T-cell (primary cell): ENCODE measurements at places on chromosomes 11 and 22.
A peak's percentile ranks its signal among the peaks of the same experiment; 100 is the strongest.

DNA sequence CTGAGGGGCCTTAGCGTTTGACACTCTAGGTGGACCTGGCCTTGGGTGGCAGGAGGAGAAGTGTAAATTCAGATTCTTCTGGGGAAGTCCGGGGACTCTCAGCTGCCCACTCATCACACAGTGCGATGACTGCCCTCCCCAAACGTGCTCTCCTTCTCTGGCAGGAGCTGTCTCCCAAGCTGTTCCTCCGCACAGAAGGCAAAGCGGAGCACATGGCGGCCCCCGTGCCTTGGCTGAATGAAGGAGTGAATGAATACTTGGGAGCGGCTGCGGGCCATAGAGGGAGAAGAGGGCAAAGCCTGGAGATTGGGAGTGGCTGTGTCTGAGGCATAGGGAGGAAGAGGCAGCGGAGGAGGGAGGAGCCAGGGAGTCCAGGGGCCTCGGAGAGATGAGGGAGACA is 6.9 kb upstream of the NAA40 start:
- no peak for DNase-seq

GRCh38 chr11:118913411-118914125 is 12.2 kb downstream of the BCL9L start:
- peak; percentile 44 for DNase-seq

GRCh38 chr11:132464003-132464342 is 1068.3 kb downstream of the OPCML start:
- DNase-seq: no peak

DNA sequence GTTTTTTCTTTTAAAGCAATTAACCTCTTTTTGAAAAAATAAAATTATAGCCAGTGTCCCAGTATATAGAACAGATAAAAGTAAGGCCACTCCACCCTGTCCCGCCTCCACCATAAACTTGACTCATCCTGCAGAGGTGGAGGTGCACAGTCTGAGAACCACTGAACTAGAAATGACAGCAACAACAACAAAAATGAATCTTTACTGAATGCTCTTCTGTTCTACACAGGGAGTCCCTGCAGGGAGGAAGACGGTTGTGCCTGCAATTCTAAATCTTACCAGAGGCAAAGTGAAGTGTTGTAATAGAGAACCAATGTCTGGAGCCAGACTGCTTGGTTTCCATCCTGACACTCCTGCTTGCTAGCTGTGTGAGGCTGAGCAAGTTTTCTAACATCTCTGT is 162.3 kb downstream of the FBXO7 start:
- DNase-seq: no peak

- DNase-seq: no peak
Measured at GRCh38 chr22:46107089-46107664, 43.1 kb upstream of the PPARA start.

GRCh38 chr11:128467041-128467440 is 120.3 kb downstream of the ETS1 start:
- DNase-seq: no peak

- no peak for DNase-seq
Measured at GRCh38 chr11:8828580-8829361, 82.2 kb upstream of the AKIP1 start.

DNA sequence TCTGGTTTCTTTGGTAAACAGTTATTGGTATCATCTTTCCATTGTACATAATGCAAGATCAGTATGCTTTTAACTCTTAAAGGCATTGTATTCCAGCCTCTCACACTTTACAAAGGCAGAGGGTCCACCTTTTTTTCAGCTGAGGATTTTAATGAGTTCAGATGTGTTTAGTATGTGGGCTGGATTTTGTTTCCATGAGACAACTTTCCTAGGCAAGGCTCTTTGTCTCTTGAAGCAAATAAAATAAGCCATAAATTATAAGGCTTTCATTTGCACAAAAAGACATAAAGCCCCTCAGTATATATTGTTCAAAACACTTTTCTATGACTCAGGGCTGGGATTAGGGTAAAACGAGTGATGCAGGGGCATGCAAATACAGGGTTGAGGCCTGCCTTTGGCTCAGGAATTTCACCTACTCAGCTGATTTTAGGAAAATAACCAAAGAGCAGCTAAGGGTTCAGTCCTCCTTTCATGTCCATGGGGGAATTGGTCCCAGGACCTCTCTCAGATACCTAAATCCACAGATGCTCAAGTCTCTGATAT is 7.6 kb downstream of the MMP20 start:
- DNase-seq: no peak

DNA sequence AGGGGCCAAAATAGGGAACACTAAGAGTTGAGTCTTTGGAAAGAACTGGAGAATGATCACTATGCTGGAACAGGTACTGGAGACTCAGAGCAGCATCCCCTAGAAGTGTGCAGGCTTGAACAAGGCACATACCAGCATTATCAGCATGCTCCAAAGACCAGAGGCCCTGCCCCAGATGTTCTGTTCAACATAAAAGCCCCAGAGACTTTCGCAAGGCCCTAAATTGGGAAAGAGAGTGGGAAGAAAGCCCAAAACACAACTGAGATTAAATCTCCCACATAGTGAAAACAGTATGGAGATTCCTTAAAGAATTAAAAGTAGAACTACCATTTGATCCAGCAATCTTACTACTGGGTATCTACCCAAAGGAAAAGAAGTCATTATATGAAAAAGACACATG is 9.4 kb downstream of the CNGA4 start:
- no peak for DNase-seq

GRCh38 chr11:107591378-107592230 is 657 bp downstream of the ELMOD1 start:
- DNase-seq: no peak

- no peak for DNase-seq
Measured at GRCh38 chr22:45014654-45015053, 4.8 kb upstream of the PHF21B start.

DNA sequence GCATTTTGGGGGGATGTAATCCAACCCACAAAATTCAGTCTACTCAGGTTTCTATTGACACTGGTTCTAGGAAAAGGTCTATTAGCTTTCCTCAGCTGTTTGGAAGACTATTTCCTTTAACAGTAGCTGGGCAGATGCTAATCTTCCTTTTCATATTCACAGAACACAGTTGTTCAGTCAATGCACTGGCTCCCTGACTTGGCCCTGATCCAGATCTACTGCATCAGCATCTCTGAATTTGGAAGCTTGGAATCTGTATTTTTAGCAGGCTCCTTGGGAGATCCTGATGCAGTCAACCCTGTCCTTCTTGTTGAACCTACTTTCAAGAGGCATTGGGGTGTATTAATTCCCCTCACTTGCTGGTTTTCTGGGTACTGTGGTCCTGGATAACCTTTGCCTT is 6.3 kb downstream of the HTATIP2 start:
- no peak for DNase-seq

GRCh38 chr22:23163665-23164064 is 16.6 kb upstream of the BCR start:
- no peak for DNase-seq

DNA sequence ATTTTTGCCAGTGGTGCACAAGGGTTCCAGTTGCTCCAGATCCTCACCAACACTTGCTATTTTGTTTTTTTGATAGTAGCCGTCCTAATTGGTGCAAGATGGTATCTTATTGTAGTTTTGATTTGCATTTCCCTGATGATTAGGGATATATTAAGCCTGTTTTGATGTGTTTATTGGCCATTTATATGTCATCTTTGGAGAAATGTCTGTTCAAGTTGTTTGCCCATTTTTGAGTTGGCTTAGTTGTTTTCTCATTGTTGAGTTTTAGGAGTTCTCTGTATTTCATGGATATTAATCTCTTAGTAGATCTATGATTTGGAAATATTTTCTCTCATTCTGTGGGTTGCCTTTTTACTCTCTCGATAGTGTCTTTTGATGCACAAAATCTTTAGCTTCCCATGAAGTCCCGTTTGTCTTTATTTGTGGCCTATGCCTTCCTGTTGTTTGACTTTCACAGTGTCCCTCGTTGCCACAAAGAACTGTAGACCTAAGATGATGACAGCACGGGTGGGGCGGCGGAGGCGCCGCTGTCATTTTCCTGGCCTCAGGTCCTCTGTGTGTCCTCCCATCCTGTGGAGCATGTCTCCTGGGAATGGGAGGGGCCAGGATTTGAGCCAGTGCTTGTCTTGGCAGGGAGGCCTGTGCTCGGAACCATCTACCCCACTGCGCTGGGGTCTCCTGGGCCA is 33.5 kb downstream of the LRP5 start:
- DNase-seq: no peak

GRCh38 chr22:37802310-37803194 is 5.2 kb upstream of the GCAT start:
- DNase-seq: no peak

DNA sequence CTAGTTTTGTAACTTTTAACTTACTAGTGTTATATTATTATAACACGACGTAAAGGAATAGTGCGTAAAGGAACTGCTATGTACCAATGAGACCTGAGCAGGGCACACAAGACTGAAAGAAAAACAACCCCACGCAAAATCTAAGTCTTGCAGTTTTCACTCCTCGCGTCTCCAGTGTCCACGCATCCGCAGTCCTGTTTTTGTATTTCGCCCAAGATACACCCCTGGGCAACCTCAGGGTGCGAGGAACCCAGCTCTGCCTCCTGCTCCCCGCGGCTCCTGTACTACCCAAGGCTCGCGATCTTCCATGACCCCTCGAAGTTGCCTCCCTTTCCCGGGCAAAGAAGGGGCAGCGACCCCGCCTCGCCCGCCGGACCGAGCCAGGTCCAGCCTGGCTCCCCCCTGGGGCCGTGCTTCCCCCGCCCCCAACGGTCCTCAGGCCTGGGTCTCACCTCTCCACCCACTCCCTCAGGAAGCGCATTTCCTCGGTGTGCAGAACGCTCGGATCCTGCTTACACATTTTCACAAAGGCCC is 393 bp downstream of the ST13 start:
- peak; percentile 36 for DNase-seq

GRCh38 chr11:72951193-72951592 is 137.0 kb downstream of the ATG16L2 start:
- DNase-seq: no peak
